Activated T-cell treated with anti-CD3 and anti-CD28 coated beads, Interleukin-2, amount 50 U/mL, for 72 hours (primary cell): ENCODE measurements at places on chromosomes 6 and 20. TPM values are rescaled to one million over a fixed set of nuclear protein-coding genes. Genes with fewer than 3 reads are reported as not detected.

The GTSF1L gene
- total RNA-seq = not detected

The JPH2 gene
- 0.29 TPM for total RNA-seq

The SLC12A5 gene
- 1.2 TPM for total RNA-seq

The SASH1 gene
- 3.5 TPM for total RNA-seq

The VGLL2 gene
- total RNA-seq = not detected

The SIRPA gene
- total RNA-seq = 0.22 TPM

The MUCL3 gene
- total RNA-seq = 0.09 TPM

The SLC17A2 gene
- total RNA-seq = not detected

The HRH3 gene
- total RNA-seq = not detected

The OR12D3 gene
- not detected for total RNA-seq

The PHACTR1 gene
- total RNA-seq = 0.05 TPM

The LBP gene
- total RNA-seq = not detected

The SIRPG gene
- 55.4 TPM for total RNA-seq

The DZANK1 gene
- total RNA-seq = 3.1 TPM

The COL21A1 gene
- total RNA-seq = not detected

The TMEM242 gene
- 15.5 TPM for total RNA-seq

The CFAP206 gene
- total RNA-seq = not detected

The BTN1A1 gene
- not detected for total RNA-seq

The KIAA0408 gene
- 6.6 TPM for total RNA-seq

The RPN2 gene
- 145 TPM for total RNA-seq

The SIRPD gene
- total RNA-seq = not detected

The SOX4 gene
- 1.9 TPM for total RNA-seq

The CYP21A2 gene
- 1.3 TPM for total RNA-seq

The NNAT gene
- total RNA-seq = 0.19 TPM

The TBXT gene
- not detected for total RNA-seq

The KCNK16 gene
- not detected for total RNA-seq

The SMLR1 gene
- not detected for total RNA-seq

The HLA-DQB2 gene
- 0.36 TPM for total RNA-seq

The SLC2A4RG gene
- 43.5 TPM for total RNA-seq

The TMEM200A gene
- 0.53 TPM for total RNA-seq

The ZNF334 gene
- 1.5 TPM for total RNA-seq

The C6orf47 gene
- total RNA-seq = 21.1 TPM

The PRKN gene
- 2.8 TPM for total RNA-seq

The LY6G6D gene
- not detected for total RNA-seq

The DEK gene
- total RNA-seq = 175 TPM

The SPEF1 gene
- 0.49 TPM for total RNA-seq

The PNPLA1 gene
- total RNA-seq = not detected

The PLG gene
- 0.41 TPM for total RNA-seq

The CST3 gene
- total RNA-seq = 0.30 TPM

The MYCT1 gene
- not detected for total RNA-seq

The ANKEF1 gene
- total RNA-seq = 5.8 TPM

The OLIG3 gene
- total RNA-seq = 0.35 TPM

The HS3ST5 gene
- not detected for total RNA-seq

The HDGFL1 gene
- total RNA-seq = not detected

The ACTL10 gene
- total RNA-seq = 1.8 TPM

The SEL1L2 gene
- not detected for total RNA-seq

The C6orf89 gene
- 53.1 TPM for total RNA-seq

The EMILIN3 gene
- not detected for total RNA-seq

The DCDC2 gene
- total RNA-seq = not detected

The ESR1 gene
- 0.07 TPM for total RNA-seq
